Stimulated activated CD4-positive, alpha-beta T cell treated with anti-CD3 and anti-CD28 coated beads, Interleukin-1b, Interleukin-23, amount 100 ng/mL, for 24 hours (primary cell): ENCODE measurements at places on chromosomes 5 and 9.

GRCh38 chr9:118459913-118460312, 755.7 kb downstream of the TLR4 start:
- DNase-seq: no peak

DNA sequence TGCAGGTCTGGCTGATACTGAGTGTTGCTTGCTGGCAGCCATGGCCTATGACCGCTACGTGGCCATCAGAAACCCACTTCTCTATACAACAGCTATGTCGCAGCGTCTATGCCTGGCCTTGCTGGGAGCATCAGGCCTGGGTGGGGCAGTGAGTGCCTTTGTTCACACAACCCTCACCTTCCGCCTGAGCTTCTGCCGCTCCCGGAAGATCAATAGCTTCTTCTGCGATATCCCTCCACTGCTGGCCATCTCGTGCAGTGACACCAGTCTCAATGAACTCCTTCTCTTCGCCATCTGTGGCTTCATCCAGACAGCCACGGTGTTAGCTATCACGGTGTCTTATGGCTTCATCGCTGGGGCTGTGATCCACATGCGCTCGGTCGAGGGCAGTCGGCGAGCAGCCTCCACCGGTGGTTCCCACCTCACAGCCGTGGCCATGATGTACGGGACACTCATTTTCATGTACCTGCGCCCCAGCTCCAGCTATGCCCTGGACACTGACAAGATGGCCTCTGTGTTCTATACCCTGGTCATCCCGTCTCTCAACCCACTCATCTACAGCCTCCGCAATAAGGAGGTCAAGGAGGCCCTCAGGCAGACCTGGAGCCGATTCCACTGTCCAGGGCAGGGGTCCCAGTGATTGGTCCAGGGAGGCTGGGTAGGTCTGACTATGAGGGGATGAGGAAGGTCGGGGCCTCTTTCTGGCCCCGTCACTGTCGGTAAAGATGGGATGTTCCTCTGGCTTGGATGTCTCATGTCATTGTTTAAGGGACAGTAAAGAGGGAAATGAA, 718 bp downstream of the OR5C1 start:
- DNase-seq: no peak

DNA sequence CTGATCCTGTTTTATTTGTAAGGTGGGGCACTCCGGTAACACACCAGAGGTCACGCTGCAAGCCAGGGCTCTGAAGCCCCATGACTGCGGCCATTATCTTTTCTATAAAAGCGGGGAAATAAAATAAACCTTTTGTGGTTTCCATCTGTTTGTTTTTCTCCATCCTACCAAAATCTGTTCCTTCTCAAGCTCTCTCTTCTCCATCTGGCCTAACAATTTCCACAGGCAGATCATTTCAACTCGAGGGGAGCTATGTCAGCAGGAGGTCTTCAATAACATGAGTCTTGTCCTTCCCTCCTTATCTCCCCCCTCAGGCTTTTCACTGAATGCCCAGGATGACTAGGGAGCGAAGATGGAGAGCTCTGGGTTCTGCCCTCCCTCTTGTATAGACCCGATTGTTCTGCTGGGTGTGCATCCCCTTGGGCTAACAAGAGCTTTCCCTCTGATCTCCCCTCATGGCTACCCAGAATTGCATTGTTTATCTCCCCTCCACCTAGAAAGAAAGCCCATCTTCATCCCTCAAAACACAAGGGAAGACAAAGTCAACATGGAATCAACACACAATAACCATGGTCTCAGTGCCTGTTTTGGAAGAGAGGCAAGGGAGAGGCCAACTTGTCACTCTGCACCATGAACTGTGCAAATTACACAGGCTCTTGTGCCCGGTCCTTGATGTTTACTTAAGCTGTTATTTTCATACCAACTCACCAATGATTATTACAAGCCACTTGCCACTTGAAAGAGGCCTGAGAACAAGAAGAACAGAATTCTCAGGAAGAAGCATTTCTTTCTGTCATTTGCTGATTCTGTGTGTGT, 187.8 kb downstream of the FANCC start:
- no peak for DNase-seq

DNA sequence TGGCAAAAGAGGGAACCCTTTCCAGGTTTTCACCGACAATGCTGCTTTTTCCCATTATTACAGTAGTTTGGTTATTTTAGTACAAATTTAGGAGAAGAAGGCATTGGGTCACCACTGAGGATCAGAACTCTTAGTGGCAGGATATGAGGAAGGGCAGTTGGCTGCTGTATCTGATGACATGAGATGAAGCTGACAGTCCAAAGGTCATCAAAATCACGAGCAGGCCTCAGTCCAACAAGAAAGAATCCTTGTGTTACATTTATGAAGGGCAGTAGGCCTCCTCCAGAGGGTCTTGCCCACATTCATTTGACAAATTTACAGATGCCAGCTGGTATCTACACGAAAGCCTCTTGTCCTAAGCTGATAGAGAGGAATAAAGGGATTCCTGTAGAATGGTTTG, 49.5 kb upstream of the COL15A1 start:
- no peak for DNase-seq

- no peak for DNase-seq
Measured at GRCh38 chr5:145965804-145966203, 29.4 kb downstream of the SH3RF2 start.

- no peak for DNase-seq
Measured at GRCh38 chr5:110257971-110258370, 468.5 kb downstream of the TMEM232 start.

DNA sequence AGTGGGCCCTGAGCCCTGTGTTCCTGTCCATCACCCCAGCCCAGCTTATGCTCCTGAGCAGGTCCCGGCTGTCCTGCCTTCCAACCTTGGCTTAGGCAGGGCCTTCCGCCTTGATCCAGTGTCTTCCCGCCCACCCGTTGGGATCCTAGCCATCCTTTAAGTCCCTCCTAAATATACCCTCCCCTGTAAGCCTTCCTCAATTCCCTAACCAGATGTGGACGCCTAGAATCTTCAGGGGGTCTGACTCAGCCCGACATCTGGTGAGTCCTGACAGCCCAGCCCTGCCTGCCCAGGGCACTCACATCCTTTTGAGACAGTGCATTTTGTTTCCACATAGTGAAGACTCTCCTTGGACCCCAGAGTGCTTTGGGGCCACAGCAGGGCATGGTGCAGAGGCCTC, 23.7 kb downstream of the SLC6A7 start:
- no peak for DNase-seq

GRCh38 chr9:89536600-89536999, 38.7 kb upstream of the SEMA4D start:
- no peak for DNase-seq

DNA sequence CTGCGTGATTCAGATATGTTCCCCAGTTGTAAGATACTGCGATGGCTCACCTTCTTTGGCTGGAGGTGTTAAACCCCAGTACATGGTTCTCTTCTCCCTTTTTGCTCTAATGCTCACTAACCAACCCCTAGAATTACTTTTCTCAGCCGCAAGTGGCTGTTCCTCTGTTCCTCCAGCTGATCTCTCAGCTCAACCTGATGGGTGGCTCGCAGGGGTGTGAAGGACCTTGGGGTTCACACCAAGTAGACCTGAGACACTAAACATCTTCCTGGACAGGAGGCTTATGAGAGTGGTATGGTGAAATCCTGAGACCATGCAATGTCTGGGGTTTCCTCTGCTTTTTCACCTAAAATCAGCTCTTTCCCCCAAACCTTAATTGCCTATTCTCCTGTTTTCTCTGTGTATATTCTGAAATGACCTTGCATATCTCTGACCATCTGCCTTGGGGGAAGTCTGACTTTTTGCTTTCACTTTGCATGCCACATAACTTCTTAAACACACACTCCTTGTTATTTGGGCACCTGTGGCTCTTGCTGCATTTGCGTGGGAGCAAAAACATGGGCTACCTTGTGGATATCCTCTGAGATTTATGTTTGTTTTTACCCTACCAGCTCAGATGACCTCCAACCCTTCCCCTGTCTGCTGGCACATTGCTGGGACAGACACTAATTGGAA, 15.9 kb upstream of the IFNA14 start:
- no peak for DNase-seq

- DNase-seq: no peak
Measured at GRCh38 chr5:97078958-97079743, 63.3 kb downstream of the LIX1 start.

- DNase-seq: no peak
Measured at GRCh38 chr9:14909181-14909580, 1.0 kb downstream of the FREM1 start.

GRCh38 chr5:143037071-143037470, 266.9 kb downstream of the ARHGAP26 start:
- no peak for DNase-seq

DNA sequence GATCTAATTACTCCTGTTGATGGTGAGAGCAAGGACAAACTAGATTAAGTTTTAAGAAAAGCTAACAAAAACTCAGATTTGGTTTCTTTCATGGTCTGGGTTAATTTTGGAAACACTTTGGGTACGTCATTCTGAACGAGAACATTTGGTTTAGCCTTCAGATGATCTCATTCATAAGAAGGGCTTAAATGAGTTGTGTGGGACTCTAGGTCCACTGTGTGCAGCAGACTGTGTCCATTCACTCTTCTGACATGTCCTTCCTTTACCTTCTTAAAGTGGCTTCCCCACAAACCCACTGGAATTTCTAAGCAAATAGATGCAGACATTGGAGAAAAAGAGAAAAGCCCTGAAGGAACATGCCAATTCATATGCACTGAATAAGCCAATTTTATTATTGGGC, 96.8 kb downstream of the FBXO4 start:
- no peak for DNase-seq

DNA sequence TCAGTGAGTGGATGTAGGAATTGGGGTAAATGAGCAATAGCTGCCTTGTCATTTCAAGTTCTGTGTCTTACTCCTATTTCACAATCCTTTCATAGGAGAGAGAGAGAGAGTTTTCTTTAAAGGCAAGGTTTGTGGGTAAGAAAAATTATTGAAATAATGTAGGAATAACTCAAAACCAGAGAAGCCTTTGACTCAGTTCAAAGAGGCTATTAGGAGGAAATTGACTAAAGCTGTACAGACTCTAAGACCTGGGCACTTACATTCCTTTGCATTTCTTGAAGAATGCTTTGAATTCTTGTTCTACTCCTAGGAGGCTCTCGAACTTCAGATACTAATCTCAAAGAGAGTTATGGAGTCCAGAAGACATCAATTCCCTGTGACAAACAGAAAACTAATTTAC, 257.1 kb downstream of the FBXL7 start:
- no peak for DNase-seq

DNA sequence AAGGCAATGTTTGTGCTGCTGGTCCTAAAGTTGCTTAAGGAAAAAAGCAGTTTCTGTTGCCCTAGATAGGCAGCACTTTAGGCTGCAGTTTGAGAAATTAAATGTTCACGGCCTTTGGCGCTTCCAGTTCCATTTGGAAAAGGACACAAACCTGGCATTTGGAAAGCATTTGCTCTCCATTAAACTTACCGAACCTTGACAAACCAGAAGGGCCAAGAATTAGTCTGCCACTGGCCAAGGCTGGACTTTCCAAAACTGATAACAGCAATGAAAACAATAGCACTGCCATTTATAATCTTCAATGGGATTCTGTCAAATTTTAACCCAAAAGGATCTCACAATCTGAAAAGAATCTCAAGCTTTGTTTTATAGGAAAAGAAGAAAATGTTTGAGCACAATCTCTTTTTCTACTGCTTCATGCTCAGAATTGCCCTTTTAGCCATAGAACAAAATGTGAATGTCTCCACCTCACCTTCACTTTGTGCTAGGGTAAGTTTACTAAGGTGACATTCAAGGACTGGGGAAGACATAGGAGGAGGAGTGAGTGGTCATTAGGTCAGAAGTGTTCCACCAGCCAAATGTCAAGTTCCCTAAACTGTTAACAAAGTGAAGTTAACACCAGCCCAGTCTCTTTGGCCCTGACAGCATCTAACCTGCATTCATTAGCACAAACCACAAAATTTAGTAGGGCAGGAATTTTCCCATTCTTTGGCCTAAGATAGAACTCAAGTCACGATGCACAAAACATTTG, 583.4 kb upstream of the DMAC1 start:
- DNase-seq: no peak
